NCI-H187 treated with DMSO at 0.1 percent for 48 hours (cell line): ENCODE measurements at places on chromosomes 1 and 21.
A peak's percentile ranks its signal among the peaks of the same experiment; 100 is the strongest.

- DNase-seq, result no peak
Observed at GRCh38 chr21:34728479-34728878, 59.7 kb downstream of the CLIC6 start.

GRCh38 chr1:22688466-22688865, 22.2 kb upstream of the EPHB2 start:
- no peak for DNase-seq

GRCh38 chr1:145957443-145958319, at the start of gene LIX1L:
Gene LIX1L (minus strand): TSS chr1:145958017. CDS start chr1:145957927, 90 bp downstream.
- peak; percentile 98 for DNase-seq

DNA sequence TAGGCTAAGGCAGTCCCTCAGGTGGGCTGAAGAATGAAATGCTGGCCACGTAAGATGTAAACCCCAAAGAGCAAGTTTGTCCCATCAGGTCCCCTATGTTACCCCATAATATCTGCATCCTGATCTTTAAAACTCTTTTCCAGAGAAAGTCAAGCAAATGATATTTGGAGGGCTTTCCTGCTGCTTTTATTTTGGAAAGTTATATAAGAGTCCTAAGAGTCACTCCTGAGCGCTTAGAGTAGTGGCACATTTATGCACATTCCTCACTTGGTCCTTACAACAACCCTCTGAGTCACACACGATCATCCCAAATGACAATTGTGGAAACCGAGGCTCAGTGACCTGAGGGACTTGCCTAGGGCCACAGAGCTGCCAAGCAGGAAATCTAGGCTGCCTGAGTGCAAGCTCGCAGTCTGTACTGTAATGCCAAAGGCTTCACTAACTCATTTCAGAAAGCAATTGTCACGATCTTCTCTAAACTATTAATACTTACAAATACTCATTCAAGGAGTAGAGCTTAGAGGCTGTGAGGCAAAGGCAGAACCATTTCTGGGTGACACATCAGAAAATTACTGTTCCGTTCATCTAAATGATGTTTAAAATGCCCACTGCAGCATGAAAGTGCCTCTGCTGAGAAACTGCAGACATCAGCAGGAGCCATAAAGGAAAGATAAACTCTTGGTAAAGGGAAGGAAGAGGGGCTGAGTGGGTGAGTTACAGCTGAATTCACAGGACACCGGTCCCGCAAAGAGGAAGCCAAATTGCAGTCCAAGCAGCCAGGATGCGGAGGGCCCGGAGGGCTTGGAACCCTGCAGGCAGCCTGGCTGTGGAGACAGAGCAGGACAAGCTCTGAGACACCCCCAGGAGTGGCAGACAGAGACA, 30.8 kb downstream of the CAPZB start:
- no peak for DNase-seq

- no peak for DNase-seq
Observed at GRCh38 chr1:67332653-67333529, 25.2 kb downstream of the IL12RB2 start.

GRCh38 chr1:64663668-64664067, 81.2 kb upstream of the RAVER2 start:
- DNase-seq, result no peak

DNA sequence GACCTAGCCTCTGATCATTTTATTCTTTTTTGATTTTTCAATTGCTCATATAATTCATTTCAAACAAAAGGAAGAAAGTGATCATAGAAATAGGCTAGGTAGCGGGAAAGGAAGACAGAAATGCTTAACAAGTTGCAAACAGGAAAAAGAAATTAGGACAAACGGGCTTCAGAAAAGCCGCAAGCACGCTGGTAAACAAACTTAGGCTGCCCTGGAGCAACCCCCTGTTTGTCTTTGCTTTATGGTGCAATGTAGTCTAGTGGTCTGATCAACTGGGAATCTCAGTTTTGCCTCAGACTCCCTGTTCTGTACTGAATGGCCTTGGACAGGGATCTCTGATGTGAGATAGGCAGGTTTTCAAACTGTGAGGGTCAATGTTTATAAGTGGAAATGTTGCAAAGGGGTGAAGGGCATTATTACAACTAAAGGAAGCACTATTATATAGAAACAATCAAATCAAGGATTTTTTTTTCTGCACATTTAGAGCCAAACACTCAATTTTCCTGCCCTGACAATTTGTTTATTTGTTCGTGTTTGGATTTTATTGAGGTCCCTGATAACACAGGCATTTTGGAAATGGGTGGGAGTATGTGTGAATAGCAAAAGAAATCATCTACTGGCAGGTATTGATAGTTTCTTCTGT, 146.8 kb upstream of the NRIP1 start:
- no peak for DNase-seq

GRCh38 chr1:55420929-55421716, 206.0 kb upstream of the USP24 start:
- no peak for DNase-seq

DNA sequence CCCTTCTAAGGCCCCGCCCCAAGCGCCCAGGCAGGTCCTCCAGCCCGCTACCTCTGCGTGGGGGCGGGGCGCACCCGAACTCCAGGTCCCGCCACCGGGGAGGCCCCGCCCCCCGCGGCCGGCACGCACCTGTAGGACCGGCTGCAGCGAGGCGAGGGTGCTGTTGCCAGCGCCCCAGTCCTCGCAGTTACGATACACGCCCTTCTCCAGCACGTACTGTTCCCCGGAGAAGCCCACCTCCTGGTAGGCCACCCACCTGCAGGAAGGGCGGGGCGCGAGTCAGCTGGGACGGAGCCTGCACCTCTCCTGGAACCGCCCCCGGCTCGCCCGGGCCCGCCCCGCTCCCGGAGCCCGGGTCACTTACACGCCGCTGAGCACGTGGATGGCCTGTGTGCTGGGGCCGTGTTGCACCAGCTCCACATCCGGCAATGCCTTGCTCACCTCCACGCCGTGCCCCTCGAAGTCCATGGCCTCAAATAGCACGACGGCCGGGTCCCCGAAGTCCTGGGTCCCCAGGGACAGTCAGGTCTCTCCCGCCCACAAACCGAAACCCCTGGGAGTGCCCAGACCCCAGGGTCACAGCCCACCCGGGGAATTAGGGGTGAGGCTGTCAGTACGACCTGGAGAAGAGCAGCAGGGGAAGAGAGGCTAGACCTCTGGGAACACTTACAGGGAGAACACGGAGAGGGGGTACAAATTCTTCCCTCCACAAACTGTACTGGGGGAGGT, 17.3 kb downstream of the CRYBG2 start:
- DNase-seq, result peak; percentile 37

- no peak for DNase-seq
Observed at GRCh38 chr21:41711416-41712007, 55.3 kb downstream of the RIPK4 start.

GRCh38 chr1:26078286-26079177, 11.1 kb upstream of the TRIM63 start:
- DNase-seq, result no peak

DNA sequence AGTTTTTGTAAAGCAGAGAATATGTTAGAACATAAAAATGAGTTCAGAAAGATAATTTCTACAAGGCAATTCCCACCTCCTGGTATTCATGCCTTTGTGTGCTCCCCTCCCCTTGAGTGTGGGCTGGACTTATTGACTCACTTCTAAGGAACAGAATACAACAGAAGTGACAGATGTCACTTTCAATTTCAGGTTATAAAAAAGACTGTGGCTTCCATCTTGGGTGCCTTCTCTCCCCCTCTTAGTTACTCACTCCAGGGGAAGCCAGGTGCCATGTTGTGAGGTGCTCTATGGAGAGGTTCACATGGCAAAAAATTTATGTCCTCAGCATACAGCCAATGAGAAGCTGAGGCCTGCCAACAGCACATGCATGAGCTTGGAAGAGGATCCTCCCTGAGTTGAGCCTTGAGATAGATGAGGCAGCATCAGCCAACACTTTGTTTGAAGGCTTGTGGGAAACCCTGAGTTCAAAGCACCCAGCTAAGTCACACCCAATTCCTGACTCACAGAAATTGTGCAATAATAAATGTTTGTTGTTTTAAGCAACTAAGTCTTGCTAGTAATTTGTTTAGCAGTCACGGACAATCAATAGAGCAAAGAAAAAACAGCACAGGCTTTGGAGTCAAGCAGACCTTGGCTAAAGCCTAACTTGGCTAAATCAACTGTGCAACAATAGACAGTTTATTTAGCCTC, 73.5 kb upstream of the NGF start:
- no peak for DNase-seq

GRCh38 chr1:54220004-54220811, 20.2 kb downstream of the MRPL37 start:
- DNase-seq, result no peak

DNA sequence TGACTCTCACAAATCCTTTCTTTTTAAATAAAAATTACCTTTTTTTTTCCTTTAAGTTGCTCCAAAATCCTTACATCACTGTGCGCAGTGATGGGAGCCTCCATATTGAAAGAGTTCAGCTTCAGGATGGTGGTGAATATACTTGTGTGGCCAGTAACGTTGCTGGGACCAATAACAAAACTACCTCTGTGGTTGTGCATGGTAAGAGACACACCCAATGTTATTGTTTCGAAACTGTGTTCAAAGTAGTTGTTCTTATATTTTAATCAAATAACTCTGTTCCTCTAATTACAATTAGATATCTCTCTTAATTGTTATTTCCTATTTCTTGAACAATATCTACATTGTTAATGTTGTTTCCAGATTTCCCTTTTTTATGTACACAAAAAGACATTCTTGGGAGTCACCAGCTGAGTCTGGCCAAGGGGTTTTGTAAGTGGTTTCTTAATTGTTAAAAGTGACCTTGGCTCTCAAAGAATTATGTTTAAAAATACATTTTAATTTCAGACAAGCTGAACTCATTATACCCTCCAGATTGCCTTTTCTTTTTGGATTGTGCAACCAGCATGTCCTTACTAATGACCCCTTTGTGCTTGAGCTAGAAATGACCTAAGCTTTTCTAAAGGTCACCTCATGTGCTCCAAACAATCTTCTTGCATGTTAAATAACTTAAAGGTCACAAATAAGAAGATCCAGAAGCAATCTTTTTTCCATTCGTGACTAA, 250.1 kb downstream of the HMCN1 start:
- no peak for DNase-seq

GRCh38 chr21:46099476-46099875, 1.6 kb downstream of the COL6A2 start:
- DNase-seq, result no peak

- DNase-seq, result no peak
Observed at GRCh38 chr1:236141447-236142252, 689 bp upstream of the GPR137B start.

DNA sequence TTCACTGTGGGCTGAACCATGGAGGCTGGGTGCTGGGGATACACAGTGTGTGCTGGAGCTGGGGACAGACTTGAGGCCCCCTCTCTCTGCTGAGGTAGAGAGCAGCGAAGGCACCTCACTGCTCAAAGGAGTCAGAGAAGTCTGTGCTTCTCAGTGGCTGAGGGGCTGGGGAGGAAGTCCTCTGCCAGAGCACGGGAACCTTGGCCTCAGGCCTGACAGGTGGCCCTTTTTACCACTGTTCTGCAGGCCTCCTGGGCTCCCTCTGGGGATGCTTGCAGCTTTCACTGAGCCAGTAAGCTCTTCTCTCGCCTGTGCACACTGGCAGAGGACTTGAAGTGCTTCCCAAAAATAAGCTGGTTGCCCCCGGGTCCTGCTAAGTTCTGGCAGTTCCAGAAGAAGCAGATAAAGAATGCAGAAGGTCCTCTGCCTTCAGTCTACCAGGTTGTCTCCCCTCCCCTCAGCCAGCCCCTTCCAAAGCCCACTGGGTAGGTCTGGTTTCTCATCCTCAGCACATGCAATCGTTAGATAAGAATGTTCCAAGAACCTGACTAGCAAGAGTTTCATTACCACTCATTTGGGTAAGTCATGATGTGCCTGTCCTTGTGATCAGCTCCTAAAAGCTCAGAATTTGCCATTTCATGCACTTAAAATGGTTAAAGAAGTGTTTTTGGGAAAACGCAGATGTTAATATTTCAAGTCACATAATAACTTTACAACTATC, 53.9 kb downstream of the TENT5C start:
- no peak for DNase-seq

- peak; percentile 8 for DNase-seq
Observed at GRCh38 chr21:36260030-36260787, 59.8 kb upstream of the MORC3 start.

DNA sequence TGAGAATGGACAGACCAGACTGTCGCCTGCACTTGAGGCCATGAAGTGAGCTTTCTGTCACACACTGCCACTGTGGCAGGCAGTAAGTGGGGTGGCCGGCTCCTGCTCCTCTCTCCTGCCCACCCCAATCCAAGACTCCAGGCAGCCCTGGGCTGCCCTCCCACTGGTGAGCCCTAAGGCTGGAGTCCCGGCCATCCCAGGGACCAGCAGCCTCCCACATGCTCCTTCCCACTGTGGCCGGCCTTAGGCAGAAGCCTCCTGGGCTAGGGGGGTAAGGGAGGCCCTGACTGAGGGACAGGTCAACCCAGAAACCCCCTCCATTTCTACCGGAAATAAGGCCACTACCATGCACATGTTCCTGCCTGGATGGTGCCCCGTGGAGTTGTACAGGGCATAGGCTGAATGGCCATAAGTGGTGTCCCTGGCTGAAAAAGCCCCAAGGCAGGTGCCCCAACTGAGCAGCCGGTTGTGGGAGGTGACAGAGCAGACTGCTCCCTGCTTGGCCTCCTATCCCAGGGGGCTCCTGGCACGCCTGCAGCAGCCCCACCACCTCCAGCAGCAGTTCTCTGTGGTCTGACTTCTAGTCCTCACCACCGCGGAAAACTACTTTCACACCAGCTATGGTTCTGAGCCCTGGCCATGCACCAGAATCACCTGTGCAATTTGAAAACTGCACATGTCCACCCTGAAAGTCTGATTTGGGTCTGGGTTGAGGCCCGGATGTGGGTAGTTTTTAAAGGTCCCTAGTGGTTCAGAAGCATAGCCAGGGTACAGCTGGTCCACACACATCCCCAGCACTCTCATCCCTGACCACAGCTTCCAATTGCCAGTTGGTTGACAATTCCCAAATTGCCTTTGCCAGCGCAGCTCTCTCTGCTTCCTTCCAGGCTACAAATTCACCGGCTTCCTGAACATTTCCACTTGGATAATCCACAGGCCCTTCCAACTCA, 1.6 kb upstream of the ARTN start:
- no peak for DNase-seq

GRCh38 chr1:46525253-46525983, 26.0 kb downstream of the KNCN start:
- no peak for DNase-seq

DNA sequence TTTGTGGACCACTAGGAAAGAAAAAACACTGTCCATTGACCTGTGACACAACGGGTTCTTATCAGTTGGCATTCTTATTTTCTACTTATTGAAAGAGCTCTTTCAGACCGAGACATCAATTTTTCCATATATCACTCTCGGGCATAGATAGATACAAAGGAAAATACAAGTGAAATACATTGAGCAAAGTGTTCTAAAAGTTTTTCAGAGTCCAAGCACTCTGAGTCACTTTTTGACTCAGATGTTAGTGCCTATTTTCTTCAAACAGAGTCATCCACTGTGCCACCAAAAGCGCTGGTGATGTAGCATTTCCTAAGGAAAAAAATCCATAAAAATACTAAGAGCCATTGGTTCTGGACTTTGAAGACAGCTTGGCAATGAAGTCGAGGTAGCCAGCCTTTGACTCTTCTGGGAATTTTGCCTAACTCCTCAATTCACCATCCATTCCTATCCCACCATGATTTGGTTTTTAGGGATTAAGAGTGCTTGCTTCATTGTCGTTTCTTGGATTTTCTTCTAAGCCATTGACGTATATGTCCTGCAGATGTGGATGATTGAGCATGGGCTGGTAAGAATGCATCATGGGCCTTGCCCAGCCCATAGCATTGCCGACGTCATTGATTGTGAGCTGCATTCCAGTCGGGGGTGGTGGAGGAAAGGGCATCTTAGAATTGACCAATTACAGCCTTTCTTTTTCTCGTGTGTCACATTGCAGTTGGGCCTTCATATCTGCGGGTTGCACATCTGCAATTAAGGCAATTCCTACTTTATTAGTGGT, 10.6 kb downstream of the GALNT2 start:
- no peak for DNase-seq

- no peak for DNase-seq
Observed at GRCh38 chr21:22536509-22536908, 1538.3 kb downstream of the NCAM2 start.
